Activated CD8-positive, alpha-beta memory T cell treated with anti-CD3 and anti-CD28 coated beads for 1 hour (primary cell): ENCODE measurements at places on chromosomes 5 and 9.

GRCh38 chr5:145345511-145346287 lies 489.4 kb downstream of the PRELID2 start:
- DNase-seq: no peak

DNA sequence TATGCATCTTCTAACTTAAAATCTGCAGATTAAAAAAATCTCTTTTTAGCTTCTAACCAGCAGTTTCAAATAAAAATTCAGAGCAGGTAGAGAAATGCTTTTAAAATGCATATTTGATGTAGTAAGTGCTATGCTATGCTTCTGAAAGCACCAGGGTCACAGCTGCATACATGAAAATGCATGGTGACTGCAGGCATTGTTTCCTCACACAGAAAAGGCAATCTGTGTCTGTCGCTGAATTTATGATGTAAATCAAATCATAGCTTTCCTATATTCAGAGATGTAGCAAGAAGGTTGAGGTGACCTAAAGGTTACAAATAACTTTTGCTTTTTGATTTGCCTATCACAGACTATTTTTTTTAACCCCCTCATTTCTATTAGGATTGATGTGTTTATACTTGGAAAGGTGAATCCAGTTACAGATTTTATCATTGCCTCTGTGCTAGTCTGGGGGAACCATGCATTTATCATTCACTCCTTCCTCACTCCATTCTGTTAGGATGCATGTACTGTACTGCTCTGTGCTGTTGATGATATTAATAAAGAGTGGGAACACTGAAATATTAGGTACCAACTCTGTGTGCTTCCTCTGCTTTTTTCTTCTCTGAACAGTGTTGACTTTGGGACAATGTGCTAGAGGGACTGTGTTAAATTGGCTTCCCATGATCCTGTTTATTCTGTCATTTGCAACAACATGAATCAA lies 65.6 kb downstream of the FOCAD start:
- DNase-seq: no peak

GRCh38 chr9:121881920-121882500 lies 211.1 kb downstream of the TTLL11 start:
- DNase-seq: no peak

GRCh38 chr5:33649549-33650482 lies 209.1 kb downstream of the TARS1 start:
- no peak for DNase-seq
